ENCODE measurements at places on chromosomes 7 and 10.
A peak's percentile ranks its signal among the peaks of the same experiment; 100 is the strongest.

DNA sequence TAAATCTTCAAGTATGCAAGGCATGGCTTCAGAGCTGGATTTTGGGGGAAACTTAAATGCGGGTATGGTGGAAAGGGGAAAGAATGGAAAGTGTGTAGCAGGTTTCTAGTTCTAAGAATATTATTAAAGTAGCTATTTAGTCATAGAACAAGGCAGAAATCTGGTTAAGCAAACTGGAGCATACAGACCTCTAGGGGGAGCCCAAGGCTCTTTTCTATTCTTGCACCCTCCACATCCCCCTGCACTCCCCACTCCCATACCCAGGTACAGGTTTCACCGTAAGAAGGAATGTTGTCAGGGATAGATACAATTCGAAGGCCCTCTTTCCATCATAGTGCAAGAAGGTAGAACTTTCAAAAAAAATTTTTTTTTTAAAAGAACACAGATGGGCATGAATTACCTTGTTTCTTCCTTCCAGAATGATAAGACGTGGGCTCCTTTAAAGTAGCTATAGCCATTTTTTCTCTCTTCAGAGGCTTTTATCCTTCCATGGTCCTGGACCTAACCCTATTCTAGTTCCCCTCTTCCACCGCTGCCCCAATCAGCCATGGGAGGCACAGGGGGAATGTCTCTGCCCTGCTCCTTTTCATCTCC is 41.5 kb upstream of the SMIM30 start:
- no peak for DNase-seq

DNA sequence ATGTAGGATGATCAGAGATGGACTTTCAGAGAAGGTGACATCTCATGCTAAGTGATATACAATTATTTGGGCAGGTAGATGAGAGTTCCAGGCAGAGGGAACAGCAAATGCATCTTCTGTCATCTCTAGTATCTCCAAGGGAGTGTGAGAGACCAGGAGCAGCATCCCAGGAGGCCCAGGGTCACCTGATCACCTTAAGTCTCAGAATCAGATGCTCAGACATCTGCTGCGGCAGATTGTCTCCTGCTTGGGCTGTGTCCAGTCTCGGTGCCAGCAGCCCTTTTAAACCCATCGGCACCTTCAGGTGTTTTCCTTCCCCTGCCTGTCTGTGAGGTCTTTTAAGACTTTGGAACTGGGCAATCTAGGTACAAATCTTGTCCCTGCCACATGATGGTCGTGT is 690.6 kb downstream of the LRMDA start:
- DNase-seq = no peak

DNA sequence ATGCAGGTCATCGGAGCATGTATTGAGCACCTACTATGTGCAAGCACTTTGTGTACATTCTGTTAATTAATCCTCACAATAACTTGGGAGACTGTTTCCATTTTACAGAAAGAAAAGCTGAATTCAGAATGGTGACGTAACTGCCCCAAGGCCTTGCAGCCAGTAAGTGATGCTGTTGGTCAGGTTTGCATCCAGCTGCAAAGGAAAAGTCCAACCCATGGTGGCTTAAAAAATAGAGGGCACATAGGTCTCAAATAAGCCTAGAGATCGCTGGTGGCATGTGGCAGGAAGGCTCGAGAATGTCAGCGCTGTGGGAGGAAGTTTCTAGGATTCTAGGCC is 83.8 kb upstream of the CHST15 start:
- no peak for DNase-seq

GRCh38 chr10:92450896-92451295 is 123.0 kb downstream of the IDE start:
- no peak for DNase-seq

DNA sequence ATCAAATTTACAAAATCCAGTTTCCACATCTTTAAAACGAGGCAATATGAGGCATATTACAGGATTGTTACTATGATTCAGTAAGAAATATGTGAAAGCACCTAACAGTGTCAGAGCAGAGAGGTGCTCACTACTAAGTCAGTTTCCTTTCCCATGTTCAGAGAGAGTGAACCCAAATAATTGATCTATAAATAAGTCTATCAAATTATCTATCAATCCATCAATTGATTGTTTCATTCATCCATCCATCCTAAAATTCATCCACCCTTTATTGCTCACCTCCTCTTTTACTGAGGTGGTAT is 340.8 kb downstream of the SUGCT start:
- DNase-seq = no peak

- peak; percentile 47 for DNase-seq
These were observed 5.1 kb downstream of the TLX1 start for GRCh38 chr10:101136007-101136707.

DNA sequence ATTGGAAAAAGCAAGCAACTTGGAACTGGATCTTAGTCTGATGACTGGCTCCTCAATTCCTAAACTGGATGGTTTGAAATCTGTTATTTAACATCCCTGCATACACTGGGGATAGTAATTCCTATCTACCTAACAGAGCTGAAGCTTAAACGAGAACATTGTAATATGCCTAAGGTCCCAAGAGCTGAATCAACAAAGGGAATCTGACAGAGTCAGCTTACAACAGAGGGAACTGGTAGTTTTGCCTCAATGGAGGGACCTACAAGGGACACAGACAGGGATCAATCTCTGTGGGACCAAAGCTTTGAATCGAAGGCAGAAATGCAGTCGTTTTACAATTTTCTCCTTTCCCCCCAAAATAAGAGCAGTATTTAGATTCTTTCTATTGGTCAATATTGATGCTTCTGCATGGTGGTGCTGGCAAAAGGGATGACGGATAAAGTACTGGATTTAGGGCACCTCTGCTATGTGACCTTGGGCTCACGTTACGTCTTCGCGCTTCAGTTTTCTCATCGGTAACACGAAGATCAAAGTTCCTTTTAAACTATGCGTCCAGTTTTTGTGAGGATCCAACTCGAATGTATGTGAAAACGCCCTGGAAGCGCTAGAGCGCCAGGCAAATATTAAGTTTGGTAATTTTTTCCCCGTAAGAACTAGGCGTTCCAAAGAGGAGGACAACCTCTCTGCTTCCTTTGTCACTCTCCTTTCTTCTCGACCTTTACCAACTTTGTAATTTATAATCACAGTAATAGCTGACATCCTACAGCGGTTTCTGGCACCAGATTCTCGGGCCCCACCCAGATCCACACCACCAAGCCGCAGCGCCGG is 1.1 kb downstream of the ACTR1A start:
- DNase-seq = no peak

- no peak for DNase-seq
These were observed 3.2 kb upstream of the EMX2 start for GRCh38 chr10:117539361-117539773.

DNA sequence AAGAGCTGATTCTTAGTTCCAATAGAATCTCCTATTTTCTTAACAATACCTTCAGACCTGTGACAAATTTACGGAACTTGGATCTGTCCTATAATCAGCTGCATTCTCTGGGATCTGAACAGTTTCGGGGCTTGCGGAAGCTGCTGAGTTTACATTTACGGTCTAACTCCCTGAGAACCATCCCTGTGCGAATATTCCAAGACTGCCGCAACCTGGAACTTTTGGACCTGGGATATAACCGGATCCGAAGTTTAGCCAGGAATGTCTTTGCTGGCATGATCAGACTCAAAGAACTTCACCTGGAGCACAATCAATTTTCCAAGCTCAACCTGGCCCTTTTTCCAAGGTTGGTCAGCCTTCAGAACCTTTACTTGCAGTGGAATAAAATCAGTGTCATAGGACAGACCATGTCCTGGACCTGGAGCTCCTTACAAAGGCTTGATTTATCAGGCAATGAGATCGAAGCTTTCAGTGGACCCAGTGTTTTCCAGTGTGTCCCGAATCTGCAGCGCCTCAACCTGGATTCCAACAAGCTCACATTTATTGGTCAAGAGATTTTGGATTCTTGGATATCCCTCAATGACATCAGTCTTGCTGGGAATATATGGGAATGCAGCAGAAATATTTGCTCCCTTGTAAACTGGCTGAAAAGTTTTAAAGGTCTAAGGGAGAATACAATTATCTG is 1.6 kb downstream of the LRRTM3 start:
- DNase-seq = no peak

DNA sequence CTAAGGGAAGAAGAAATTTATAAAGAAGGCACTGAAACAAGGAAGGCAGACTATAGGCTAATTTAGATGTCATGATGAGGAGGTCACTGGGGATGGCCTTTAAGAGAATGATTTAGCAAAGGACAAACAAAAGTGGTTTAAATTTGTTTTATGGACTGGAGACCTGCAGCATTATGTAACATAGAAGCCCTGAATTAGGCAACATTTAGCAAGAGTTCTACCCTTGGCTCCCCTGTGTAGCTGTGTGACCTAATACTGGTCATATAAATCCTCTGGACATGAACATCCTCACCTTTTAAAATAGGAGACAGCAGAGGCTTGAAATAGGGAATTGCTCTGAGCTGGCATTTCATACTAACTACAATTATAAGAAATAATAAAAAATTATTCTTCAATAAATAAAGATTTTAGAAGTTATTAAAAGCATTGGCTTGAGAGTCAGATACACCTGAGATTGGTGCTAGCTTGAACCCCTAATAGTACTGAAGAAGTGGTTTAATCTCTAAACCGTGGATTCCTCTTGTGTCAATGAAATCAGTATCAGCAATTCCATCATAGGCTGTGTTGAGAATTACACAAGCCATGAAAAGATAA is 48.9 kb downstream of the RNLS start:
- DNase-seq = no peak

- no peak for DNase-seq
These were observed 97.7 kb upstream of the EGFR start for GRCh38 chr7:54921116-54921515.

GRCh38 chr7:107850216-107850615 is 40.8 kb upstream of the DLD start:
- DNase-seq = no peak

- no peak for DNase-seq
These were observed 302.7 kb downstream of the SUGCT start for GRCh38 chr7:40437498-40437897.

DNA sequence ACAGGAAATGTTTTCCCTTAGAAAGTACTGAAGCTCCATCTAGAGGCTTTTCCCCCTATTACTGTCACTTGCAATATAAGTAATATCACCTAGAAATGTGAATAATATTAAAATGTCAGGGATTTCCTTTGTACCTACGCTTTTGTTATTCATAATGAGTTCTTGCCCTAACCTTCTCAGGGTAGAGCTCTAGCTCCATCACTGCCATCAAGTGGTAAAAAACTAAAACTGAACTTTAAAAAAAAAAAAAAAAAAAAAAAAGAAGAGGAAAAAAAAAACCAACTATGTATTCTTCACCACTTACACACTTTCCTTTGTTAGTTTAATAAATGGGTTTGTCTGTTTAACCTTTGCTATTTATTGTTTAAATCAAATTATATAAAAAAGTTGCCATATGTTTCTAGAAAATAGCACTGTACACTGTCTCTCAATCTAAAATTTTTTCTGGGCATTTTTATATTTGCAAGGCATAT is 49.9 kb downstream of the DNAJC1 start:
- DNase-seq = no peak

GRCh38 chr10:121556455-121556854 is 41.8 kb downstream of the FGFR2 start:
- no peak for DNase-seq

DNA sequence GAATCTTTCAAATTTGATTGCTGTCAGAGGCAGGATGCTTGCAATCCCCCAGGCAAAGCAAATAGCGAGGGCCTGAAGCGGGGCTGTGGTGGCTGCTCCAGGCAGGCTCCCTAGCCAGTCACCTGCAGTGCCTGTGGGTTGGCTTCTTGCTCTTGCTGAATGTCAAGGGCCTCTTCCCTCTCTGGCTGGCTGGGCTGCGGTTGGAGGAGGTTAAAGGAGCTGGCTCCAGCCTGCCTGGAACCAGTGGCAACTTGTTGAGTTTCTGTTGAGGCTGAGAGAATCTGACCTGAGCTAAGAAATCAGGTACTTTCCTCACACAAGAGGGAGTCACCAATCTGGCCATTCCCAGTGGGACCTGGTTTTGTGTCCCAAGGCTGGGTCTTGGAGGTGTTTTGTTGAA is 134.7 kb downstream of the TMEM178B start:
- no peak for DNase-seq

- no peak for DNase-seq
These were observed 2.9 kb downstream of the GLCCI1 start for GRCh38 chr7:7971308-7972040.

DNA sequence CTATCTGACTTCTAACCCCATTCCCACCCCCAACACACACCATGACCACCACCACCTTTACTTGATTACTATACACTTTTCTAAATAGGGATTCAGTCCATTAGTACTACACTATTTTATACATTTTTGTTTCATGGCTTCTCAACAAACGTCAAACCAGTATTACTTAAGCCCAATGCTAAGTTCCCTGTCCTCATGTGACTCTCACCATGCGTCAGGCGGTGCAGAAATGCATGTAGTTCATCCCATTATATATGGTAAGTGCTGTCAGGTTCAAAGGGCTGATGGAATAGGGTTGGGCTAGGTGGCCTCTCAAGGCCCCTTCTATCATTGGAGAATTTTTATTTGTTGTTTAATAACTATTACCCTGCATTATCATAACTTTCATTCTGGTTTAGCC is 19.5 kb upstream of the VPS41 start:
- DNase-seq = no peak

- no peak for DNase-seq
These were observed 42.5 kb downstream of the STK32C start for GRCh38 chr10:132264966-132265889.

DNA sequence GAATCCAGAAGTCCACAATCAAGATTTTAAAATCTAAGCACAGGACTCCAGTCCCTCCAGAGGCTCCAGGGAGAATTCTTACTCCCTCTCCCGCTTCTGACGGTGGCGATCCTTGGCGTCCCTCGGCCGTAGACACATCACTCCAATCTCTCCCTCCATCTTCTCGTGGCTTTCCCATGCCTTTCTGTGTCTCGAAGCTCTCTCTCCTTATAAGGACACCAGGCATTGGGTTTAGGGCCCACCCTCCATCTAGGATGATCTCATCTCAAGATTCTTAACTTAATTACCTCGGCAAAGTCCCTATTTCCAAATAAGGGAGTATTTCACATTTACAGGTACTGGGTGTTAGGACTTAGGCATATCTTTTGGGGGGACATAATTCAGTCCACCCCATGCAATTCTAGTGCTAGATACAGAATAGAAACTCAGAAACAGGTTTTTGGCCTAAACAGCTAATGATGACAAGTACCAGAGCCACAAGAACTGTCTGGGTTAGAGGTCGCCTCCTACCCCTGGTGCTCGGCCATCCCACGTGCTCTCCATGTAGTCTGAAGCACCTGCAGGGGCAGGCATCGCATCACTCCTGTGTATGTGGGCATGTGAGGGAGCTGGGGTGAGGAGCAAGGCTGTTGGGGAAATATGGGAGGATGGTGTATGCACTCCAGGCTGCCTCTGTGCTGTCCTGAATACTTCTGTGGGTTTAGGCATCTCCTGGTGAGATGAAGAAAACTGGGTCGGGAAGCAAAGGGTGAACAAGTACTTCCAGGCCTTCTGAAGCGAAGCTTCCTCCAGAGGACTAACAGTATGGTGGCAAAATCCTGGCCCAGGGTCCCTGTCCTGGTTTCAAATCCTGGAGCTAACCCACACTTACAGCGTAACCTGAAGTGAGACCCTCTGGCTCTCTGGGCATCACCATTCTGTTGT is 298.3 kb upstream of the ZMIZ1 start:
- DNase-seq = peak; percentile 4

GRCh38 chr7:8592167-8592566 is 158.8 kb downstream of the NXPH1 start:
- no peak for DNase-seq
